ENCODE measurements at places on chromosomes 7 and 10.

DNA sequence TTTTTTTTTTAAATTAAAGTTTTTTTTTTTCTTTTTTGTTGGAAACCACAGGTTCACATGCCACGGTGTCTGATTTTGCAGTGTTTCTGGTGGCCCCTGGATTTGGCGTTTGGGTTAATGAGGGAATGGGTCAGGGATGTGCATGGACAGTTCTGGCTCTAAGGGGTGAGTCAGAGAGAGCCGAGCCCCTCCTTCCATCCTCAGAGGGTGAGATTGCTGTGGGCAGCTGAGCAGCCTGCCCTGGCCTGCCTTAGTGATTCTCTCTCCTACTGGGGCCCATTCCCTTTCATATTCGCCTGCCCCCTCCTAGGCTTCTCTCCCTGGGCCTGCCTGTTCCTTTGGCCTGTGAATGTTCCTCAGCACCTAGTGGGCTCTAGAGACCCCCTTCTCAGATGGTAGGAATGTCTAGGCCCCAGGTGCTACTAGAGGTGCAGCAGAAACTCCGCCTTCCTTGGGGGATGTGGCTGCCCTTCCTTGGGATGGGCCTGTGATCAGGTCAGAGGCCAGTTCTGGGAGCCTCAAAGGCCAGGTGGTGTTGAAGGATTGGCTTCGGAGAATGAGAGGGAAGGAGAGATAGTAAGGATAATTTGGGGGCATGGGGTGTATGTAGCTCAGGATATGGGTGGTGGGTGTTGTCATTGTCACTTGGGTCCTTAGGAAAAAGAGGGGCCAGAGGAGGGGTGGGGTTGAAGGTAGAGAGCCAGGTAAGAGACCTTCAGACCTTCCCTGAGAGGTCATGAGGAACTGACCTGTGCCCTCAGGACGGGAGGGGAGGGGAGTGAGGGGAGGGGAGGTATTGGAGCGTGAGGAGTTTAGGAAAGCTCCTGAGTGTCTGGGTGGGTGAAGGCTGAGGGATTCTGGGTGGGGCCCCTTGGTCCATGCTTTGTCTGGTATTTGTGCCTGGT, 19.8 kb downstream of the TSPAN14 start:
- no peak for DNase-seq

- no peak for DNase-seq
Observed at GRCh38 chr7:64655811-64656210, 10.1 kb upstream of the ZNF107 start.

DNA sequence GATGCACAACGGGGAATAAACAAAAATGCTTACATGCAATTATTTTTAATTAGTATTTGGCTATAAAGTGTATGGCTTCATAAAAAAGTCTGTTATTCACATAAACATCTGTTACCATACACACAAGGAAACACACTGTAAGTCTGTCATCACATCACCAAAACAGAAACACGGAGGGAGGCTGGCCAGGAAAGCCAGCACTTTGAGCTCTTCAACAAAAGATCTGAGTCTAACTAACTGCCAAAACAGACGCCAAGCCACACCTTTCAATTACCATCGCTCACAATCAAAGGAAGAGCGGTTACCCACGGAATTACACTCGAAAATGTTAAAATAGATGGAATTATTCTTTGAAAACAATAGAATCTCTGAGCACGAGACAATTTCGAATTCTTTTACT, 49.2 kb upstream of the MGMT start:
- DNase-seq: no peak

DNA sequence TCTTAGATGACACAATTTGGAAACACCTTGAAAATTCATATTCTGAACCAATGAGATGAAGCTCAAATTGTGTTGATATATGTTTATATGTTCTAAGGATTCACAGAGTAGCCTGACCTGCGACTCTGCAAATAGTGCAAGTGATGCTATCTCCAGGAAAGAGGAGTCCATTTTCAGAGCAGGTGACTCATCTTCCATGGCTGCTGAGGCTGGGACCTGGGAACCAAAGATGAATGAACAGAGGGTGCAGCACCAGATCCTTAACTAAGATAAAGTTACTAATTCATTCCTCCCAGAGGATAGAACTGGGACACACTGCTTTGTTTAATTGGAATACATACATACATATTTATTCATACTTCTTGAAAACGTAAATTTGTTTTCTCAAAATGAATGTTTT, 240.6 kb upstream of the SEMA3C start:
- no peak for DNase-seq

- DNase-seq: no peak
Observed at GRCh38 chr10:123146013-123146893, 1.7 kb upstream of the HMX2 start.
